Large intestine (tissue), 12 donors: ENCODE measurements at places on chromosomes 5 and 9. TPM values are rescaled to one million over a fixed set of nuclear protein-coding genes. Genes with fewer than 3 reads are reported as not detected.

GRCh38 chr5:23823521-23823920 lies 316.1 kb downstream of the PRDM9 start:
- no peaks in the 10 kb centered on the region for H3K36me3 ChIP-seq
- H3K4me1 ChIP-seq, result no peaks in the 10 kb centered on the region
- H3K4me3 ChIP-seq, result no peak overlapping the region
- H3K27ac ChIP-seq, result no peak overlapping the region

DNA sequence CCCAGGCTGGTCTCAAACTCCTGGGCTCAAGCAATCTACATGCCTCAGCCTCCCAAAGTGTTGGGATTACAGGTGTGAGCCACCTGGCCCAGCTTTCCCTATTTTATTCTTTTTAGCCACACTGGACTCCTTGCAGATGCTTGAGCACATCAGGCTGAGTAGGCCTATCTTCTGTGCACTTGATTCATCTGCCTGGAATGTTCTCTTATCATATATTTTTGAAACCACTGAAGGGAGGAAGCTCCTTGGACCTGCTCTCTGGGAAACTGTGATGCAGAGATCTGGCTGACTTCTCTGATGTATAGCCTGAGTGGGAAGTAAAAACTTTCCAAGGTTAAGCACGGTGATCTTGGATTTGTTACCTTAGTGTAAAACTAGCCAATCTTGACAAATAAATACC lies 6.5 kb upstream of the MAT2B start:
- no peak overlapping the region for H3K4me3 ChIP-seq
- H3K27me3 ChIP-seq, result no peaks in the 10 kb centered on the region
- peaks cover 4% of the 10 kb centered on the region for H3K4me1 ChIP-seq

GRCh38 chr5:102830241-102830640 lies 75.1 kb downstream of the PAM start:
- H3K27ac ChIP-seq, result no peak overlapping the region
- no peak for DNase-seq
- H3K27me3 ChIP-seq, result no peaks in the 10 kb centered on the region

GRCh38 chr5:139462586-139463276 lies at the start of gene ECSCR:
ECSCR (minus strand) TSS chr5:139462743; CDS start chr5:139462670, 73 bp downstream.
- no peaks in the 10 kb centered on the region for H3K4me1 ChIP-seq
- no peaks in the 10 kb centered on the region for H3K36me3 ChIP-seq
- H3K27me3 ChIP-seq, result no peaks in the 10 kb centered on the region
- H3K4me3 ChIP-seq, result peak within 1 kb of the TSS; percentile 28

DNA sequence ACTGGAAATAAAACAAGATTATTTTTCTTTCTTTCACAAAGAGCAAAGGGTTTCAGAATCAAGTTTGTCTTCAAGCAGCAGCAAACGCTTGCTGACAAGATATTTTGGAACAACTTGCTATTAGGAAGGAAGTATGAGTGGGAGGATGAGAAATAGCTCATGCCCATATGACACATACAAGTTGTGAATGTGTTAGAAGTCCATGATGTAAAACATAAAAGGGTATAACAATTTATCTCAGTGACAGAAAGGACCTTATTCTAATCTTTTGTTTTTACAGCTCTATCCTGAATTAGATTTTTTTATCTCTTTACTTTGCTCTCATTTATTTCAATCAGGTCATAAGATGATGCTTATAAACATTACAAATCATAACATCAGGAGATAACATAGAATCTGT lies 516.6 kb upstream of the MEF2C start:
- H3K36me3 ChIP-seq, result no peaks in the 10 kb centered on the region
- no peaks in the 10 kb centered on the region for H3K4me1 ChIP-seq
- DNase-seq, result no peak
- no peaks in the 10 kb centered on the region for H3K27me3 ChIP-seq
- no peak overlapping the region for H3K27ac ChIP-seq

- no peak overlapping the region for H3K4me3 ChIP-seq
- no peak overlapping the region for H3K27ac ChIP-seq
- DNase-seq, result no peak
- H3K36me3 ChIP-seq, result no peaks in the 10 kb centered on the region
- H3K4me1 ChIP-seq, result no peaks in the 10 kb centered on the region
Observed at GRCh38 chr5:147267082-147267832, 32.4 kb downstream of the STK32A start.

DNA sequence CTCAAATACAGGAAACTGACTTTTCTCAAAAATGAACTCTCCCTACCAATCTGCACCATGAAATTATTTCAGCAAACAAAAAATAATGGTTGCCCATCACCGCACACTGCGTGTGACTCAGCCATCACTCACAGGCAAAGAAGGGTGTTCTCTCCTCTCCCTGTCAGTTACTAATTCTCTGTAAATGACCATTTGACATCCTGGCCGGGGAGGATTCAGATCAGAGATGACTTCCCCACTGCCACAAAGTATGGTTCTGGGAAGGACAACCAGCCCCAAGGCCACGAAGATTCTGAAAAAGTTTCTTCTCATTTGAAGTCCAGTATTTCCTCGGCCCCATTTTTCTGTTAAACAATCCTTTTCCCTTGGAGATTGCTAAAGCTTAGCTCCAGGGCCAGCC lies 199.4 kb downstream of the AUH start:
- H3K4me3 ChIP-seq, result no peak overlapping the region
- no peaks in the 10 kb centered on the region for H3K27me3 ChIP-seq
- peaks cover 47% of the 10 kb centered on the region for H3K4me1 ChIP-seq
- H3K27ac ChIP-seq, result no peak overlapping the region
- no peaks in the 10 kb centered on the region for H3K36me3 ChIP-seq

GRCh38 chr5:177089127-177089526 lies 2.4 kb downstream of the FGFR4 start:
- H3K4me3 ChIP-seq, result peak overlapping the region; percentile 21
- H3K27ac ChIP-seq, result peak overlapping the region; percentile 18
- DNase-seq, result no peak
- H3K27me3 ChIP-seq, result no peaks in the 10 kb centered on the region
- H3K36me3 ChIP-seq, result peaks cover 49% of the 10 kb centered on the region

- no peak for DNase-seq
- H3K27me3 ChIP-seq, result no peaks in the 10 kb centered on the region
- H3K4me1 ChIP-seq, result no peaks in the 10 kb centered on the region
- no peak overlapping the region for H3K27ac ChIP-seq
Observed at GRCh38 chr9:28503573-28503972, 930.3 kb upstream of the C9orf72 start.

GRCh38 chr5:138666226-138666742 lies 86.9 kb upstream of the CTNNA1 start:
- no peaks in the 10 kb centered on the region for H3K27me3 ChIP-seq
- peaks cover 41% of the 10 kb centered on the region for H3K4me1 ChIP-seq
- H3K4me3 ChIP-seq, result no peak overlapping the region
- DNase-seq, result no peak
- no peaks in the 10 kb centered on the region for H3K36me3 ChIP-seq
- no peak overlapping the region for H3K27ac ChIP-seq

The SLC36A1 gene
- 41.1 TPM for polyA plus RNA-seq

DNA sequence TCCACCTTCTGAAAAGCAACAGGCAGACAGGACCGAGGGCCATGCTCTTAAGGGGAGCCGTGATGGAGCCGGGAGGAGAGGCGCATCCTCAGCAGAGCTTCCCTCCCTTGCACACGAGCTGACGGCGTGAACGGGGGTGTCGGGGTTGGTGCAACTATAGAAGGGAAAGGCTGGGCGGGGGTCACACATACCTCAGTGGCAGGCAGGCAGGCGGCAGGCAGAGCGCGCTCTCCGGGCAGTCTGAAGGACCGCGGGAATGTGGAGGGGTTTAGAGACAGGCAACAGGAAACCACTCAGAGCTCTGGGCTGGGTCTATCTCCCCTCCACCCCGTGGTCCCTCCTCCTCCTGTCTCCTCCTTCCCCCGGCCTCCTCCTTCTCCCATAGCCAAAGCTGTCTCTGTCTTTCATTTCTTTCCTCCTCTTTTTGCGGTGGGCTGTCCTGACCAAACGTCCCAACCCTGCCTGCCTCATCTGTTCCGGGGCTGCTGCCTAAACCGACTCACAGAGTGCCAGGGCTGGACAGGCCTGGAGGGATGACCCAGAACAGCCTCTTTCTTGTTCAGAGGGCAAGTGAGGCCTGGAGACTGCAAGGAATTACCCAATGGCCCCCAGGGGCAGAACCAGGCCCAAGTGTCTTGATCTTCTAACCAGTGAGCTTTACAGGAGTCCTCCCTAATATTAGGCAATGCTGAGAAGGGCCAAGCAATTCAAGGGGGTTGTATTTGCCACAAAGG lies at the start of gene SPARC:
Gene SPARC (minus strand): TSS at position 242 of the 734 bp plus-strand sequence. CDS start 10,727 bp downstream, outside the sequence.
- peaks cover 15% of the 10 kb centered on the region for H3K4me1 ChIP-seq
- peaks cover 6% of the 10 kb centered on the region for H3K36me3 ChIP-seq
- H3K4me3 ChIP-seq, result peak within 1 kb of the TSS; percentile 68
- peak within 1 kb of the TSS; percentile 84 for H3K27ac ChIP-seq

DNA sequence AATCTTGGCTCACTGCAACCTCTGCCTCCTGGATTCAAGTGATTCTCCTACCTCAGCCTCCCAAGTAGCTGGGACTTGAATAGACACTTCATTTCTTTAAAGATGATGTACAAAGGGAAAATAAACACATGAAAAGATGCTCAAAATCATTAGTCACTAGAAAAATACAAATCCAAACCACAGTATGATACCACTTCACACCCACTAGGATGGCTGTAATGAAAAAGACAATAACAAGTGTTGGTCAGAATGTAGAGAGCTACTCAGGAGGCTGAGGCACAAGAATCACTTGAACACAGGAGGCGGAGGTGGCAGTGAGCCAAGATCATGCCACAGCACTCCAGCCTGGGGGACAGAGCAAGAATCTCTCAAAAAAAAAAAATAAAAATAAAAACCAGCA lies 13.0 kb downstream of the F2RL2 start:
- H3K4me3 ChIP-seq, result no peak overlapping the region
- no peaks in the 10 kb centered on the region for H3K4me1 ChIP-seq
- no peaks in the 10 kb centered on the region for H3K27me3 ChIP-seq
- no peak overlapping the region for H3K27ac ChIP-seq
- DNase-seq, result no peak

GRCh38 chr5:921456-922435 lies 29.1 kb downstream of the TRIP13 start:
- no peak overlapping the region for H3K27ac ChIP-seq
- H3K27me3 ChIP-seq, result peaks cover 5% of the 10 kb centered on the region
- peaks cover 4% of the 10 kb centered on the region for H3K36me3 ChIP-seq
- DNase-seq, result no peak
- peaks cover 6% of the 10 kb centered on the region for H3K4me1 ChIP-seq
- no peak overlapping the region for H3K4me3 ChIP-seq

DNA sequence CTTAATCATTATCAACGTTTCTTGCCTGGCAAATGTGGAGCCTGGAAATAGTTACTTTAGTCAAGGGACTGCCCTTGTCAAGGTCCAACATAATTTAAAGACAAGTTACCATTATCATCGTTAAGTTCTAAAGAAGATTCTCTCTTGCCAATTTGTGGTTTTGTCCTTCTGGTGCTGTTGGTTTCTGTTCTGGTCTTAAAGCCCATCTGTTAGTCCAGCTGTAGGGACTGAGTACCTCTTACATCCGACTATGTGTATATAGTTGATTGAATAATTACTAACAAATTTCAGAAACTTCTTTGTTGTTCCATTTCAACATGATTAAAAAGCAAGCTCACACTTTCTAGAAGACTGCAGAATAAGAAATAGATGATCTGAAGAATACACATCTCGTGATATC lies 1854.9 kb downstream of the MAT2B start:
- H3K4me1 ChIP-seq, result no peaks in the 10 kb centered on the region
- no peak overlapping the region for H3K27ac ChIP-seq
- no peak overlapping the region for H3K4me3 ChIP-seq

DNA sequence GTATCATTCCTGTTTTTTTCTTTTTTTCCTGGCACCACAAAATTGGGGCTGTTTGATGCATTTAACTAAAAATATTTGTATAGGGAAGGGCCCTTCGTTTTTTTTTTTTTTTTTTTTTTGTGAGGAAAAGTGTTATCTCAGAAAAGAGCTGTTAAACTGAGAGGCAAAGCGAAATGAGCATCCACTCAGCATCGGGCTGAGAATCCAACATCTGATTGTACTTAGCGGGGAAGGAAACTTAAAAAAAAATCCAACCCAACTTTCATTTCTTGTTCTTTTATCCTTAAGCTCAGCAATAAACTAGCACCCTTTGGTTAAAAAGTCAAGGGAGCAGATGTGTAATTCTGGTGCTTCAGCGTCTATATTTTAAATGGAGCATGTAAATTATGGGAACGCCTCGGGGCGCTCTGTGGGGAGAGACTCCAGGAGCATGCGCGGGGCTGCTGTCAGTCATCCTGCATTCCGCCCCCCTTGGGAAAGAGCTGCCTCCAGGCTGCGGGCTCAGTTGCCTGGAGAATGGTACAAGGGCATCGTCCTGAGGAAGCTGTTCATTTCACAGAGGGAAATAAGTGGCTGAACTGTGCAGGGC lies 33.3 kb downstream of the DMRT2 start:
- no peak overlapping the region for H3K27ac ChIP-seq
- no peak for DNase-seq
- H3K36me3 ChIP-seq, result no peaks in the 10 kb centered on the region
- no peaks in the 10 kb centered on the region for H3K4me1 ChIP-seq
- H3K4me3 ChIP-seq, result no peak overlapping the region
- peaks cover 3% of the 10 kb centered on the region for H3K27me3 ChIP-seq

DNA sequence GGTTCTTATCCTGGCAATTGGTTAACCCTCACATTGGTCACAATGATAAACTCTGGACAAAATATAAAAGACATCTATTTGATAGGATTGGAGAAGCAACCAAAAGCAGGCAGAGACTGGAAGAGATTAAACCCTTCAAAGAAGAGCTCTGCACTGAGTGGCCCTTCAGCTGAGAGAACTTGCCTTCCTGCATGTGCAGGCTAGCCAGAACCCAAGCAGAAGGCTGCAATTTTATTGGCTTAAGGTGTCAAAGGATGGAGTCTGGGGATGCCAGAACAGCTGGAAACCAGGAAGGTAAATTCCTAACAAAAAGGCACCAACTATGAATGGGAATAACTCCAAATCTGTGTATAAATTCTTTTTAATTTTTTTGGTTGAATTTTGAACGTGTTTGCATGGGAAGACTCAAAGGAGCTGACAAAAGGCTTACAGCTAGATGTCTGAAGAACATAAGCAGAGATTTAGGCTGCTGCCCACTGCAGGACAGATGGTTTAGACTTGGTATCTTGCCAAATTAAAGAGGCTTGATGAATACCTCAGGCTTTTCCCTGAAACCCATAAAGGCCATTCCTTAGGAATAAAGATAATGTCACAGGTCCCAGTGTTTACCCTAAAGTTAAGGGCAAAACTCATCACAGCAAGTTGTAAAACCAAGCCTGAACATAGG lies 66.3 kb downstream of the NR2F1 start:
- H3K4me3 ChIP-seq, result no peak overlapping the region
- H3K4me1 ChIP-seq, result no peaks in the 10 kb centered on the region
- H3K27ac ChIP-seq, result no peak overlapping the region
- H3K27me3 ChIP-seq, result no peaks in the 10 kb centered on the region
- no peaks in the 10 kb centered on the region for H3K36me3 ChIP-seq
- no peak for DNase-seq

GRCh38 chr5:137278476-137278875 lies 220.7 kb downstream of the SPOCK1 start:
- H3K4me3 ChIP-seq, result no peak overlapping the region
- no peak overlapping the region for H3K27ac ChIP-seq
- H3K4me1 ChIP-seq, result peaks cover 6% of the 10 kb centered on the region
- H3K36me3 ChIP-seq, result no peaks in the 10 kb centered on the region
- H3K27me3 ChIP-seq, result no peaks in the 10 kb centered on the region

The ISCA1 gene
- 37.2 TPM for polyA plus RNA-seq

The PLAC8L1 gene
- polyA plus RNA-seq, result 0.54 TPM

GRCh38 chr9:18910435-18910834 lies 122.6 kb downstream of the SAXO1 start:
- H3K36me3 ChIP-seq, result no peaks in the 10 kb centered on the region
- H3K4me3 ChIP-seq, result no peak overlapping the region
- no peak overlapping the region for H3K27ac ChIP-seq
- no peaks in the 10 kb centered on the region for H3K27me3 ChIP-seq
